ENCODE measurements at places on chromosomes 13 and 19.

GRCh38 chr19:42553292-42554045 lies 25.2 kb upstream of the CEACAM1 start:
- no peaks in the 10 kb centered on the region for H3K4me1 ChIP-seq
- H3K4me3 ChIP-seq: no peak overlapping the region
- no peaks in the 10 kb centered on the region for H3K27me3 ChIP-seq
- no peak for DNase-seq

GRCh38 chr19:39998501-39998900 lies 1.6 kb downstream of the ZNF546 start:
- H3K4me3 ChIP-seq: no peak overlapping the region
- no peaks in the 10 kb centered on the region for H3K4me1 ChIP-seq
- no peak for DNase-seq
- H3K27ac ChIP-seq: peak overlapping the region; percentile 94

DNA sequence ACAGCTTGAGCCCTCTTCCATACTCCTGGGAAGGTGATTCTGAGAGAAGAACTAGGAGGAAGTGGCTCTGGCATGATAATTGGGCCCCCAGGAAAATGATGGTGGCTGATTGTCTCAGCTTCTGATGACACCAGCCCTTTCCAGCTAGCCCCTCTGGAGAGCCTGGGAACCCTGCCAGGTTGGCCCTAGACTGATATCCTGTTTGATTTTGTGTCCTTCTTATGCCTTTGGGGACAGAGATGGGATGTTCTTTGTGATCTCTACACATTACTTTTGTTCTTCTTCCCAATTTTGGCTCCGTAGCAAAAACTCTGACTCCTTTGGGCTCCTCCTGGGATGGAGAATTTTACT lies 39.7 kb downstream of the ERICH6B start:
- H3K27ac ChIP-seq: no peak overlapping the region
- no peak for DNase-seq
- no peaks in the 10 kb centered on the region for H3K36me3 ChIP-seq
- peaks cover 5% of the 10 kb centered on the region for H3K27me3 ChIP-seq
- H3K4me3 ChIP-seq: no peak overlapping the region
- H3K4me1 ChIP-seq: no peaks in the 10 kb centered on the region

GRCh38 chr19:47523473-47523872 lies 8.6 kb upstream of the NAPA start:
- no peak for DNase-seq
- H3K27ac ChIP-seq: no peak overlapping the region
- H3K36me3 ChIP-seq: no peaks in the 10 kb centered on the region
- no peak overlapping the region for H3K4me3 ChIP-seq
- H3K27me3 ChIP-seq: peaks cover 40% of the 10 kb centered on the region

DNA sequence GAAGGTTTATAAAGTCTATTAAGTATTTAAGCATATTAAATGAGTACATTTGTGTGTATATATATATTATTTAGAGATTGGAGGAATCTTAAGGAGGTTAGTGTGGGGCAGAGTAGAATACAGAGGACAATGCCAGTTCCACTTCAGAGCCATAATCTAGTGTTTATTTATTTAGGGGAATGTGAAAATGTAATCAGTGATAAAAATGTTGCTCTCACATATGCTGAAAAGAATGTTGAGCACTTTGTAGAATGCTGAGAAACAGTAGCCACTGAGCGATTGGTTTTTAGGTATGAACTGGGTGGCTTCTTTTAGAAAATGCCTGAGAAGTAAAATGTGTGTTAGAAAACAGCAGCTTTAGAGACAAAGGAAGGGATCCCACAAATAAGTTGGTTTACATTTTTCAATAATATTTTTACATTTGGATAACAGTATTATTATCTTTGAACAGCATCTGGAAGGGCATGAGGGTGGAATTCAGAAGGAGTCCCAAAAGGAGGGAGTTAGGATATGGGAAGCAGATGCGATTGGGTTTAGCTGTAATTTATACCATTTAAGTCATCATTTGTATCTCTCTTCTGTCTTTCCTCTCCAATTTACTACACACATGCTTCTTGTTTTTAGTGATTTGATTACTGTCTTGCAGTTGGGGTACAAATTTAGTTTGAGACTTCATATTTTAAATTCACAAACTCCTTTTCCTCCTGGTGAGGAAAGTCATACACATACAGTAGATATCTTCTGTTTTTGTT lies 68.6 kb downstream of the NDFIP2 start:
- no peak for DNase-seq
- no peak overlapping the region for H3K4me3 ChIP-seq
- H3K27ac ChIP-seq: no peak overlapping the region
- H3K4me1 ChIP-seq: no peaks in the 10 kb centered on the region
- H3K36me3 ChIP-seq: no peaks in the 10 kb centered on the region

- no peaks in the 10 kb centered on the region for H3K27me3 ChIP-seq
- DNase-seq: peak; percentile 71
- no peaks in the 10 kb centered on the region for H3K36me3 ChIP-seq
- peak overlapping the region; percentile 78 for H3K4me3 ChIP-seq
Observed at GRCh38 chr19:11091703-11092153, 2.5 kb downstream of the LDLR start.

GRCh38 chr19:48603449-48603848 lies 3.1 kb upstream of the SPACA4 start:
- no peaks in the 10 kb centered on the region for H3K4me1 ChIP-seq
- H3K4me3 ChIP-seq: no peak overlapping the region
- no peak for DNase-seq
- H3K36me3 ChIP-seq: no peaks in the 10 kb centered on the region

DNA sequence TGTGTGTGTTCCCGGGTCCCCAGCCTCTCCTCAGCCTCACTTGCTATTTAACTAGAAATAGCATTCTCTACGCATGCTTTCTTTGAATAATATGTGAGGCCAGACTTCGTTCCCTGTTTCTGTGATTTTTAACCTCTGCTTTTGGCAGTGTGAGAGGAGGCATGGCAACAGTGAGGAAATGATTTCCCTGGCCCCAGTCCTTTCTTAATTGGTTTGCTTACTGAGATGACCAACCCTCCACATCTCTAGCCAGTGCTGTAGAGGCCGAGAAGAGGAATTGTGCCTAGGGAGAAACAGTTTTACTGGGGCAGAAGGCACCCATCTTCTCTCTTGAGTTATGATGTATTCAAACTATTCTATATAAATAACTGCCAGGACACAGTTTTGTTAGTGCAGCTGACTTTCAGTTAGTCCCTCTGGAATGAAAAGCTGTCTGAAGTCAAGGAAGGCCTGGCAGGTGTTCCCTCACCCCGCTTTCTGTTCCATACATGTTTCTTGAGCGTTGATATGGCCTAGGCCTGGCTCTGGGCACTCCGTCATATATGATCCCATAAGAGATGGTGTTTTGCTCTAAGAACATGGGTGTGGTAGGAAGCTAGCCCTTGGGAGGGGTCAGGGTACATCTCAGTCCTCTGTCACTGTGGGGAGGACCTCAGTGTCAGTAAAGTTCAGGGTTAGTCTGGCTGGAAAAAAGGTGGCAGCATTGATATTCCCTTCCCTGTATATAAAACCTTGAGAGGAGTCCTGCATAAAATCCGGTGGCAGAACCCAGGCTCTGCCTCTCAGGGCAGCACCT lies 73.7 kb upstream of the NPAS1 start:
- no peaks in the 10 kb centered on the region for H3K27me3 ChIP-seq
- H3K36me3 ChIP-seq: peaks cover under 1% of the 10 kb centered on the region
- peak; percentile 31 for DNase-seq

DNA sequence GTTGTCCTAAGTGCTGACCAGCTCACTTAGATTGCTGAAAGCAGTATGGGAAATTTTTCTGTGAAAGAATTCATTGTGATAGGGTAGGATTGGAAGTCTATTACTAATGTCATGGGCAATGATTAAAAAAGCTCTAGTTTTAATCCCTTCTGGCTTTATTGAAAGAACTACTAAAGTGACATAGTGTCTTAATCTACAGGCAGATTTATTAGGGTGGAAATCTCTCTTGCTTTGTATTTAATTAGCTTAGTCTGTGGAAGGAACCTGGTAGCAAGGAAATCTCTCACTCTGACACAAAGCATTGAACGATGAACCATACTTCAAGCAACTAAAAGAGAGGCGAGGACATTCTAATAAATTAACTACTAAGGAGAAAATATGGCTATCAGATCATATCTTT lies 1029.2 kb upstream of the PCDH20 start:
- H3K4me1 ChIP-seq: no peaks in the 10 kb centered on the region
- H3K27ac ChIP-seq: no peak overlapping the region
- H3K27me3 ChIP-seq: no peaks in the 10 kb centered on the region
- DNase-seq: no peak
- H3K4me3 ChIP-seq: no peak overlapping the region
- no peaks in the 10 kb centered on the region for H3K36me3 ChIP-seq

DNA sequence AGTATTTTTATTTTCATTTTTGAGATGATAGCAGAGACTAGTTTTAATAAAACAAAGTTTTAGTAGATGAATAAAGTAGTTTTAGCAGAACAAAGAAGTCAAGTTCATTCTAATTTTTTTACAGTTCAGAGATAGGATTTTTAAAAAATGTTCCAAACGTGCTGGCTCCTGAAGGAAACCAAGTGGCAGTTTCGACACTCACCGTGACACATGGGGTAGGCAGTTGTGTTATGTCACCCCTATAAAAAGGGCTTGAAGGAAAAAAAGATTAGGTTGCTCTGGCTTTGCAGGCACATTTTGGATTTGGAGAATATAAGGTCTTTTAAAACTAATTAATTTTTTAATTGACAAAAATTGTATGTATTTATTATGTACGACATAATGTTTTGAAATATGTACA lies 305.2 kb downstream of the NDFIP2 start:
- H3K4me3 ChIP-seq: no peak overlapping the region
- DNase-seq: no peak
- no peaks in the 10 kb centered on the region for H3K27me3 ChIP-seq
- no peak overlapping the region for H3K27ac ChIP-seq
- H3K4me1 ChIP-seq: no peaks in the 10 kb centered on the region

- no peak overlapping the region for H3K4me3 ChIP-seq
- H3K36me3 ChIP-seq: peaks cover 5% of the 10 kb centered on the region
- no peaks in the 10 kb centered on the region for H3K27me3 ChIP-seq
- H3K4me1 ChIP-seq: no peaks in the 10 kb centered on the region
- H3K27ac ChIP-seq: no peak overlapping the region
Observed at GRCh38 chr13:20465218-20465879, 60.3 kb downstream of the CRYL1 start.

GRCh38 chr13:105904034-105904742 lies 631.3 kb downstream of the EFNB2 start:
- no peak overlapping the region for H3K4me3 ChIP-seq
- H3K4me1 ChIP-seq: no peaks in the 10 kb centered on the region
- no peak for DNase-seq
- no peaks in the 10 kb centered on the region for H3K36me3 ChIP-seq

- H3K4me1 ChIP-seq: peaks cover 75% of the 10 kb centered on the region
- peak; percentile 94 for DNase-seq
- peaks cover 20% of the 10 kb centered on the region for H3K36me3 ChIP-seq
- peak overlapping the region; percentile 88 for H3K4me3 ChIP-seq
Observed at GRCh38 chr19:3603121-3603811, 3.4 kb downstream of the TBXA2R start.

GRCh38 chr19:46574533-46574932 lies 26.6 kb upstream of the CALM3 start:
- no peaks in the 10 kb centered on the region for H3K36me3 ChIP-seq
- H3K4me1 ChIP-seq: no peaks in the 10 kb centered on the region
- H3K27me3 ChIP-seq: no peaks in the 10 kb centered on the region
- H3K27ac ChIP-seq: no peak overlapping the region
- H3K4me3 ChIP-seq: no peak overlapping the region

- no peaks in the 10 kb centered on the region for H3K27me3 ChIP-seq
- DNase-seq: no peak
- peaks cover 10% of the 10 kb centered on the region for H3K36me3 ChIP-seq
Observed at GRCh38 chr13:30235216-30235615, 72.1 kb downstream of the KATNAL1 start.

- no peaks in the 10 kb centered on the region for H3K4me1 ChIP-seq
- no peak overlapping the region for H3K27ac ChIP-seq
- peaks cover 5% of the 10 kb centered on the region for H3K27me3 ChIP-seq
Observed at GRCh38 chr13:53151336-53152056, 122.9 kb downstream of the OLFM4 start.

DNA sequence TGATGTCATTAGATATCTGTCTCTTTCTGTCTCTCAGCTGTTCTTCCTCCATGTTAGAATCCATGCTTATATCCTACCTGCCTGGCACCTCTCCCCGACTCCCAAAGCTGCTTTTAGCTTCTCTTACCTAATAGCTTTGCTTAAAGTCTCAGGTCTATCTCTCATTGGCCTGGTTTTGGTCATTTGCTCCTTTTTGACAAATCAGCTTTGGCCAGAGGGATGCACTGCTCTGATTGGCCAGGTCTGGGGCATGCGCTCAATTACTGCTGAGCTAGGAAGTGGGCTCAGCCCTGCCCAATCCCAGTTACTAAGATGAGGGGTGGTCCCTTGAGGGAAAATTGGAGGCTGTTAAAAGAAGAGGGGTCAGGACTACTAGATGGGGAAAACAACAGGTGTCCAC lies 11.5 kb upstream of the CLASRP start:
- peaks cover 58% of the 10 kb centered on the region for H3K36me3 ChIP-seq
- DNase-seq: no peak
- H3K27me3 ChIP-seq: no peaks in the 10 kb centered on the region

DNA sequence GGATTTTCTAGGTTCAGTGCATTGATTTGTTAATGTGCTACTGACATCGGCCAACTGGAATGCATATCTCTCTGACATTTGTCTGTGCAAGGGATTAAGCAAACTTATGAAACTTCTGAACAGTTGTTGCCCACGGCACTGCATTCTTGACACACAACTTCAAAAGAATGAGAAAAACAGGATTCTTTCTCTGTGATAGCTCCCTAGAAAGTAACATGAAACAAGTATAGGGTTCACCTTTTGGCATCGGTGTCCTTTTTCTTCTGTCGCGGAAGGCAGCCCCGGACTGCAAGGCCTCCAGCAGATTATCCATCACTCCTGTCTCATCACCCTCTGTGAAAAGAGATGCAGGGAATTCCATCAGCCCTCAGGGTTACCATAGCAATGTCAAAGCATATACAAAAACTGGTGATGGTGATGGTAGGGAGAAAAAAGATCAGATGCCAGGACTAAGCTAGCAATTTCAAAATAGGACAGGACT lies 389.2 kb downstream of the DIAPH3 start:
- H3K4me3 ChIP-seq: no peak overlapping the region
- H3K27ac ChIP-seq: no peak overlapping the region
- no peaks in the 10 kb centered on the region for H3K4me1 ChIP-seq
- no peak for DNase-seq
- no peaks in the 10 kb centered on the region for H3K27me3 ChIP-seq
- no peaks in the 10 kb centered on the region for H3K36me3 ChIP-seq

DNA sequence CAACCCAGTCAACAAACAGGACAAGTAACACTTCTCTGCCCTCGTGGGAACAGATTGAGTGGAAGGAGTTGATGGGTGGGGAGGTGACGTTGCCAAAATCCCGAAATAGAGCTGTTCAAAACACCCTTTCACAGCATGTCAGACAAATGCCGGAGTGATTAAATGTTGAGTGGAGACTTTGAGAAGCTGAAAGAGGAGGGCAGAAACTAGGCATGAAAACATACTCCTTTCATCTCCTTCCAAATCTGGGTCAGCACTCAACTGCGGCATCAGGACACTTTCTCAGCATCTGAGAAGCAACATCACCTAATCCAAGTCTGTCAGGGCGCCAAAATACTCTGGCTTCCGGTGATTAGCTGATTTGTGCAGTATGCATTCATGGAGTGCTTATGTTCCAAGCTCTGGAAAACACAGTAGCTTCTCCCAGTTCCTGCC lies 51.5 kb upstream of the MRI1 start:
- H3K27me3 ChIP-seq: no peaks in the 10 kb centered on the region
- H3K4me3 ChIP-seq: no peak overlapping the region
- no peak for DNase-seq

- peak; percentile 37 for DNase-seq
- H3K4me1 ChIP-seq: no peaks in the 10 kb centered on the region
- no peak overlapping the region for H3K27ac ChIP-seq
- no peak overlapping the region for H3K4me3 ChIP-seq
- no peaks in the 10 kb centered on the region for H3K36me3 ChIP-seq
- no peaks in the 10 kb centered on the region for H3K27me3 ChIP-seq
Observed at GRCh38 chr19:37980419-37981170, 73.6 kb downstream of the SIPA1L3 start.

GRCh38 chr19:39671739-39672363 lies 16.1 kb downstream of the LGALS16 start:
- no peak overlapping the region for H3K27ac ChIP-seq
- H3K4me3 ChIP-seq: no peak overlapping the region

Measured in tibial artery (tissue), 4 donors.